ENCODE measurements at places on chromosomes 4 and X. TPM values are rescaled to one million over a fixed set of nuclear protein-coding genes. Genes with fewer than 3 reads are reported as not detected.

Gene SYP
- total RNA-seq: 273 TPM

Gene ADGRL3
- total RNA-seq: 257 TPM

Gene NOX1
- total RNA-seq: not detected

Gene FRG2
- not detected for total RNA-seq

Gene YY2
- total RNA-seq: 1.4 TPM

Gene TRPC3
- 14.5 TPM for total RNA-seq

Gene CYP2U1
- 13.6 TPM for total RNA-seq

Gene CHIC1
- 22.6 TPM for total RNA-seq

Gene LRAT
- 3.0 TPM for total RNA-seq

Gene SYAP1
- 30.2 TPM for total RNA-seq

Gene STARD8
- total RNA-seq: 3.2 TPM

Gene ASB12
- total RNA-seq: 0.46 TPM

Gene DDX53
- not detected for total RNA-seq

Gene HEPH
- 13.1 TPM for total RNA-seq

Gene GAGE12E
- total RNA-seq: not detected

Gene GYPE
- total RNA-seq: 0.23 TPM

Gene ATP1B4
- total RNA-seq: not detected

Gene ADH1B
- 0.23 TPM for total RNA-seq

Gene TEC
- total RNA-seq: 1.2 TPM

Gene SGMS2
- 6.0 TPM for total RNA-seq

Gene BST1
- total RNA-seq: 1.2 TPM

Gene AKAP14
- 5.1 TPM for total RNA-seq

Gene COL4A6
- total RNA-seq: 3.2 TPM

Gene IL2
- not detected for total RNA-seq

Gene ARR3
- total RNA-seq: not detected

Gene TCEAL6
- total RNA-seq: 10.1 TPM

Gene NKX3-2
- total RNA-seq: not detected

Gene BRS3
- total RNA-seq: 2.5 TPM

Gene TLL1
- 4.6 TPM for total RNA-seq

Gene RIPPLY1
- not detected for total RNA-seq

Gene MAGEC3
- total RNA-seq: 0.23 TPM

Gene RGN
- total RNA-seq: 5.8 TPM

Gene DRP2
- total RNA-seq: 11.3 TPM

Measured in diencephalon (tissue), 1 donor.